Chondrocyte (in vitro differentiated cells): ENCODE measurements at places on chromosomes 12 and 14.

DNA sequence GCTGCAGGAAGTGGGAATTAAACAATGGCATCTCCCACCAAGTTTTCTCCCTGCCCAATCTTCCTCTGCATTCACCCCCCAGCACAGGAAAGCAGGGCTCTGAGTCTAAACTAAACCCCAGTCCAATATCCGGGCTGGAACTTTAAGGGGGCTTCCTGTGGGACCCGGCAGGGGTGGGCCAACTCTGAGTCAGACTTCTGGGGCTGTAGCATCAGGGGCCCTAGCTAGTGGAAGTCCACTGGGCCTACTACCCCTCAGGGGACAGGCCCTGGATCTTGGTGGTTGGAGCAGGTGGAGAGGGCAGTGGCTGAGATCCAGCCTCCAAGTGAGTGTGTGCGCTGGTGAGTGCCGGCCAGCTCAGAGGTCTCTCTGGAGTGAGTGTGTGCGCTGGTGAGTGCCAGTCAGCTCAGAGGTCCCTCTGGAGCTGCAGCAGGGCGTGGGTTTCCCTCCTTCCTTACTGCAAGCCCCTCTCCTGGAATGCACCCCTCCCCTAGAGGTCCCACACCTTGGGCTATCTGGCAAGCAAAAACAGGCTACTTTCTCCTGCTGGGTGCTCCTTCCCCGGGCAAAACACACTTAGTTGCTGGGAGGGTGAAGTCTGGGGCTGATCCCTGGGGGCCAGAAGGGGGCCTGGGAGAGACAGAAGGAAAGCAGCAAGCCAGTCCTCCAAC lies 5.6 kb upstream of the LHX5 start:
- DNase-seq: no peak

GRCh38 chr12:131929581-131930456 lies 743 bp downstream of the PUS1 start:
- DNase-seq: no peak

DNA sequence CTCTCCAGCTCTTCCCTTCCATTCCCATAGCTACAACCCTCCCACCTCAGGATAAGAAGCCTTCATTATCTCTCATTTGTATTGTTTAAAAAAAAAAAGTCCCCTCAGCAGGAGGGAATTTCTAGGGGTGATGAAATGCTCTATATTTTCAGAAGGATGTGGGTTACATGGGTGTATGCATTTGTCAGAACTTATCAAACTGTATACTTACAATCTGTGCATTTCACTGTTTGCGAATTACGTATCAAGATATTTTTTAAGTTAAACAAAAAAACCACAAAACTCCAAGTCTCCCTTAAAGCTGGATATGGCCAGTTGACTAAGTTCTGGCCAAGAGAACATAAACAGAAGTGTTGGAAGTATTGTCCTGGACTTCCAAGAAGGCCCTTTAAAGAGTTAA lies 2.0 kb upstream of the FKBP11 start:
- no peak for DNase-seq

GRCh38 chr14:54691525-54692283 lies 124.8 kb downstream of the SAMD4A start:
- no peak for DNase-seq

GRCh38 chr12:67517181-67517887 lies 131.2 kb upstream of the DYRK2 start:
- no peak for DNase-seq

DNA sequence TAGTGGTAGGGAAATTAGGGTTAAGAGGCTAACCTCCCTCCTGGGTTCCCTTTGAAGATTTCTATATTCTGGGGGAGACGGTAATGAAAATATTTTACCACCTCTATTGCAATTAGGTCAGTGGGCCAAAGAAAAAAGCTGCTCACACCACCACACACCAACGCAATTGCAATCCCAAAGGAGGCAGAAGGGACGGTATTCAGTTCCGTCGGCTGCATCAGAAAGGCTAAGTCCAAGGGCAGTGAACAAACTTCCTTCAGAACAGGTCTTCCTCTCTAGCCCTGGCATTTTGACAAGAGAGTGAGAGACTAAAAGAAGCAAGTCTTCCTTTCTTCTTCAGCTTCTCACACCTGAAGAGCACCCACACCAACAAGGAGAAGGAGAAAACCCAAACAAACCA lies 51.2 kb downstream of the OTX2 start:
- DNase-seq: no peak

DNA sequence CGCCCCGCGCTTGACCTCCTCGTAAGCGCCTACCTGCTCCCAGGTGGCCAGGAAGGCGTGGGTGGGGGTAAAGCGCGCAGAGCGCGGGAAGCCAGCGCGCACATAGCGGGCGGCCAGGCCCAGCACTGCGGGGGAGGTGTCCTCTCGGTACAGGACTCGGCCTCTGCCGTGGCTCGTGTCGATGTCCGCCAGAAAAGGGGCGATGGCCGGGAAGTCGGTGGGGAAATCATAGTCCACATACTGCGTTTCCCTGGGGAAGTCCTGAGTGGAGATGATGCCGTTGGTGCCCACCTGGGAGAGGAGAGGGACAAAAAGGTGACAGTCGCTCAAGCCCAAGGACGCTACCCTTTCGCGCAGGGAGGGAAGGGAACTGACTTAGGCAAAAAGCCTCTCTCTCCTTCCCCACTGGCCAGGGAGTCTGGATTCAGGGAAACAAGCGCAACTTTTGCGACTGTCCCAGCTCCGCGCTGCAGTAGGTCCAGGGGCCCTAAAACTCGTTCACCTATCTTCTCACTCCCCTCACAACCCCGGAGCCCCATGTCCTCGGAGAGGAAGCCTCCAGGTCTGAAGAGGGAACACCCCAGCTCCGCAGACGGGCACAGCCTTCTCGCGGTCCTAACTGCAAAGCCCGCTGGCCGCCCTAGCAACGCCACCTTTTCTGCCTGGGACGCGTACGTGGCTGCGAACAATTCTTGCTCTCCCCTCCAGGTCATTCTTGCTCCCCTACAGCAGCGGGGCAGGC lies 815 bp downstream of the NID2 start:
- no peak for DNase-seq

- no peak for DNase-seq
Observed at GRCh38 chr12:14185427-14186192, 179.9 kb upstream of the ATF7IP start.

DNA sequence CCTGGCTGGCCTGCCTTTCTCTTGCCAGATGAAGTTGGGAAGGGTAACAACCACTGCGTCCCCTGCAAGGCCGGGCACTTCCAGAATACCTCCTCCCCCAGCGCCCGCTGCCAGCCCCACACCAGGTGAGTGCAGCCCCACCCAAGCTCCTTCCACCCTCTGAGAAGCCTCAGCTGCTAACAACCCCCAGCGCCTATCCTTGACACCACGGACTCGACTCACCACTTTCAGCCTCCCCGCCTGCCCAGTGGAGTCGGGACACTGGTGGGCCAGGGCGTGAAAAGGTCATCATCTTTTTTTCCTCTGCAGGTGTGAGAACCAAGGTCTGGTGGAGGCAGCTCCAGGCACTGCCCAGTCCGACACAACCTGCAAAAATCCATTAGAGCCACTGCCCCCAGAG lies 2.1 kb downstream of the LTBR start:
- no peak for DNase-seq

DNA sequence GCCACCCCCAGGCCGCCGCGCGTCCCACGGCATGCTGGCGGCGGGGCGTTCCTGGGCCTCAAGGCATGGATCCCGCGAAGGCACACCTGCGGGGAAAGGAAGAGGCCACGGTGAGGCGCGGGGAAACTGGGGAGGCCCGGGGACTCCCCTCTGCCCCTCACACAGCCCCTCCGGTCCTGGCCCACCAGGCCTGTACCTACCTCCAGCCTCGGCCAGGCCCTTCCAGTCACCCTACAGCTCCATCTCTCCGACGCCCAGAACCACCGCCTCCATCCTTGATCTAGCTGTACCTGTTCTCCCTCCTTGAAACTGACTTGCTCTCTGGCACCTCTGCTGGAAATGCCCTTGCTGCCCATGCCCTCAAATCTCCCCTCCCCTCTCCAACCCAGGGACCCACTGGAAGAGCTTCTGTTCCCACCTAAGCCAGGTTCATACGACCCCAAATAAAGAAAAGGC lies 1.7 kb downstream of the ANKRD9 start:
- no peak for DNase-seq

DNA sequence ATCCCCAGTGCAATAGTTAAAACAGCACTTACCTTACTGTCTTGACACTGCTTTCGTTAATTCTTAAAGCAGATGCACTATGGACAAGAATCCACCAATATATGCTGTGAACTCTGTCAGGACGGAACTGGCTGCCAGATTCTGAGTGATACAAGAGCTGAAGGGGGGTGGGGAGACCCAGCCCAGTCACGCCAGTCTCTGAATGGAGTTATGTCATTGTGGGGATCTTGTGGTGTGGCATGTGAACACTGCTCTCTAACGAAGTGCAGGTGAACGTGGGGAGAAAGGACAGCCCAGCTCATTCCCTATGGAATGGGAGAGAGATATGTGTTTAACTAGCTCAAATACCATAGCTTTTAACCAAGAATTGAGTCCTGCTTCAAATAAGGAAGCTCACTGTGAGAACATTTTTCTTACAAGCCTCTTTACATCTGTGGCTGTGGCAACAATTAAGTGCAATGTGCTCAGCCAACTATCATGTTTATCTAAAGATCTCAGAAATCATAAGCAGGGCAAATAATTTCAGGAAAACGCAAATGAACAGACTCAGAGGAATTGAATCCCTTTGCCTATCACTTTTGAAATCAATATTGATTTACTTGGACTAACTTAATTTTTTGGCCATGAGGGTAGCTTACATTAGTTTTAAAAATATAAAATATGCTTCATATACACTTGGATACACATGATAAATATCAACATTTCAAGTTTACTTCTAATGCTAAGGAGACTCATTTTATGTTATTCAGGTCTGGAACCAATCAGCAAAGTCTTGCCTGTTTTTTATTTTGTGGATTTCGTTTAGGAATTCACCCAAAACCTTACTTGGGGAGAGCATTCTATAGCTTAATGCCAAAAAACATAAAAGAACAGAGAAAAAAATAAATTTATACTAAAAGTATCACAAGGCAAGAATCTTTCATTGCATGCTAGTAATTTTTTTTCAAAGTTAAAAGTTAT lies at the start of gene LUM:
Gene LUM, minus strand, starts transcription at position 129 of the 960 bp plus-strand sequence. CDS start 2,515 bp downstream, outside the sequence.
- DNase-seq: no peak

DNA sequence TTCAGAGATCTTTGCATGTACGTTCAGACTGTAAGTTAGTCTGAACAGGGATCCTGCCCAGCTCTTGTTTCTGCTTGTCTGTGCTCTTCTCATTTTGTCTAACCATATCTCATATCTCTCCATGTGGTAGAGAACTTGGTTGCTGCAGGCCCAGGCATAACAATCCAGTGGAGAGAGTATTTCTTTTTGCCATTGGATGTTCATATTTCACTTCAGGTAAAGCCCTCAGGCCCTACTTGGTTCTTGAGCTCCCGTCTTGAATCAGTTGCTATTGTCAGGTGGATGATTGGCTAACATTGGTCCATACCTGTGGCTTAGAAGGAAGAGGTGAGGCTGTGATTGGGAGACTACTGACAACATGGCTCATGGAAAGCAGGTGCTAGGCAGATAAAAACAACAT lies 357.7 kb upstream of the FLRT2 start:
- DNase-seq: no peak

GRCh38 chr12:96176575-96176974 lies 17.6 kb upstream of the ELK3 start:
- no peak for DNase-seq

GRCh38 chr14:99774556-99775307 lies 18.5 kb upstream of the EML1 start:
- no peak for DNase-seq
